Right renal pelvis (tissue), 4 donors: ENCODE measurements at places on chromosomes 1 and 21. TPM values are rescaled to one million over a fixed set of nuclear protein-coding genes. Genes with fewer than 3 reads are reported as not detected.

DNA sequence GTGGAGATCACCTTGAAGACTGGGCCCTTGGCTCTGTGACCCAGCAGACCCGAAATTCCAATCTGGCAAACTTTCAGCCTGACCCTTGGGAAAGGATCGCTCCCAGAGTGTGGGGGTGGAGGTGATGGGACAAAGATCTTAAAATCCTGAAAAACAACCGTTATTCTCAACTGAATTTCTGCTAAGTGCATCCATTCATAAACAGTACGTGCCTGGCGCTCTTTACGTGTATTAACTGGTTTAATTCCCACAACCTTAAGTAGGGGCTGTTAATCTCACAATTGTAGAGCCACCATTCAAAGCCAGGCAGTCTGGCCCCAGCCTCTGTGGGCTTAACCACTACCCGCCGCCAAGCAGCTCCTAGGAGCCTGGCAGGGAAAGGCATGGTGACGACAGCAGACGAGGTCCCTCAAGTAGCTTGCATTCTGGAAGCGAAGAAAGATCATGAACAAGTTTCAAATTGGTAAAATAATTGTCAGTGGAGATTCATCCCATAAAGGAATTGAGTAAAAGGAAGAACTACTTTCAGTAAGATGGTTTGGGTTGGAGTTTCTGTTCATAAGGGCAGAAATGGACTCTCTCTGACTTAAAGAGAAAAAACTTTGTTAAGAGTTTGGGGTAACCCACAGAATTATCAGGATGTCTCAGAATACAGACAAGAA is 11.4 kb upstream of the RGS16 start:
- DNase-seq = no peak

DNA sequence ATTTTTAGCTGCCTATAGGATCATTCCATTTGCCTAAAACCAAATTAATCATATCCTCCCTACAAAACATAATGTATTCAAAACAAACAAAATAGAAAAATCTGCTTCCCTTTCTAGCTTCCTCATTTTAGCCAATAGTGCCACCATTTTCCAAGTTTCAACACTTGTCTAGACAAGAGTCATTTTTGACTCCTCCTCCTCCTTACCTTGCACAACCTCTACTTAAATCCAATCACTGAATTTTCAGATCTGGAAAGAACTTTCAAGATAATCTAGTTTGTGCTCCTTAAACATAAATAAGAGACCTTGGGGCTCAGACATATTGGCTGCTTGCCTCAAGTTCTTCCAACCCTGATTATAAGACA is 7.4 kb downstream of the STX6 start:
- DNase-seq = no peak

DNA sequence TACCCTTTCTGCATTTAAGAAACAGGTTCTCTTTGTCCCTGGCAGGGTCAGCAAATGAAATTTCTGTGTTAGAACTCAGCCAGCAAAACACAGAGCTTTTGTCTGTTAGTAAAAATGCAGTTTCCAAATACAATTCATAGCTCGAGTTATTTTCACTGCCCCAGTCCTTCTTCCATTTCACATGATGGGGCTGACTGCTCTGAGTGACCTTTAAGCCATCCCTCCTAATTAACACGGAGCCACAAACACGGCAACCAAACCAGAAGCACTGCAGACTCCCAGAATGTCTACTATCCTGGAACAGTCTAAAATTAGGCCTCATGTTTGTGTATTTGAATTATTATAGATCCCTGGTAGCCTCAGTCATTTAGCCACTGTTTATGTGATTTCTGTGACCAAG is 99.1 kb upstream of the RGS4 start:
- DNase-seq = no peak

DNA sequence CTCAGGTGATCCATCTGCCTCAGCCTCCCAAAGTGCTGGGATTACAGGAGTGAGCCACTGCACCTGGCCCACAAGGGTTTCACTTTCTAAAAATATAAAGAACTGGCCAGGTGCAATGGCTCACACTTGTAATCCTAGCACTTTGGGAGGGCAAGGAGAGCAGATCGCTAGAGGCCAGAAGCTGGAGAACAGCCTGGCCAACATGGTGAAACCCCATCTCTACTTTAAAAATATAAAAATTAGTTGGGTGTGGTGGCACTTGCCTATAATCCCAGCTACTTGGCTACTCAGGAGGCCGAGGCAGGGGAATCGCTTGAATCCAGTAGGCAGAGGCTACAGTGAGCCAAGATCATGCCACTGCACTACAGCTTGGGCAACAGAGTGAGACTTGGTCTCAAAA is 25.7 kb downstream of the MRPL39 start:
- DNase-seq = no peak

- no peak for DNase-seq
Measured at GRCh38 chr1:222443566-222443965, 104.3 kb downstream of the HHIPL2 start.

- no peak for DNase-seq
Measured at GRCh38 chr1:168293356-168293755, 12.7 kb downstream of the TBX19 start.

DNA sequence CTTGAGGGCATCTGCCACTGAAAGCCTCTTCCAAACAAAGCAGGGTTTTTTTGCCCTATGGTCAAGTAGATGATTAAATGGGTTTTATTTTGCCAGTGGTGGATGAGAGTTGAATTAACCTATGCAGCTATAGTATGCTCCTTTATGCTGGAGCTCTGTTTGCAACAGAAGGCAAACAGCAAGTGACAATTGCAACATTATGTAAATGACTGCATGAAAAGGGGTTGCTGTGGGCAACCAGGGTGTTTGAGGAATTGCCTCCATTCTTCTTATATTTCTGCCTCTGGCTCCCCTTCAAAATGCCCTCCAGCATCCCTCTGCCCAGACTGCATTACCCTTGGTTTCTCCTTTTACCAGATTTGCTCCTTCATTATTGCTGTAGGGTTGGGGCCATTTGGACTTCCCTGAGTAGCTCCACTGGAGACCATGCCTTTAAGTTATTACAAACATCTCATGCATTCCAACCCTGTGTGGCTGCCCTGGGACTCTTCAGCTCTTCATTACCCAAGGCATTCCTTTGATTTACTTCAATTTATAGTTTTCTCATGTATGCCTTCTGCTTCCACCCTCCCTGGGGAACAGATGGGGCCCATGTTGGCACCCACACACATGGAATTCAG is 398.4 kb downstream of the PRDM2 start:
- no peak for DNase-seq

DNA sequence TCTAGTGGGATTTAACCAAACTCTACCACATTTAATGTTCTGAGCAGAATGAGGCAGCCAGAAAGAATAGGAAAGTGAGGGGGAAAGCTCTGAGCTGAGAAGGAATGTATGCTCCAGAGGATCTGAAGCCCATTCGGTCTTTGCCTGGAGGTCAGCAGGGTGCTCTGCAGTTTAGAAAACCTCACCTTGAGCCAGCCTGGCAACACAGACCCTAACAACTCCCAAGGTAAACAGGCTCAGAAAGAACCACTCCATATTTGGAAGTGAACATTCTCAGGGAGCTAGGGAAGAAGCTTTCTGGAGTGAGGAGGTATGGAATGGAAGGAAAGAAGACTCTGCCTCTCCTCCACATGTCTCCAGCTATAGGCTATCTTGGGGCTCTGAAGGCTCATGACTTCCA is 398.8 kb downstream of the SEC16B start:
- DNase-seq = no peak

- no peak for DNase-seq
Measured at GRCh38 chr21:34510148-34511142, 1.6 kb downstream of the KCNE1 start.

DNA sequence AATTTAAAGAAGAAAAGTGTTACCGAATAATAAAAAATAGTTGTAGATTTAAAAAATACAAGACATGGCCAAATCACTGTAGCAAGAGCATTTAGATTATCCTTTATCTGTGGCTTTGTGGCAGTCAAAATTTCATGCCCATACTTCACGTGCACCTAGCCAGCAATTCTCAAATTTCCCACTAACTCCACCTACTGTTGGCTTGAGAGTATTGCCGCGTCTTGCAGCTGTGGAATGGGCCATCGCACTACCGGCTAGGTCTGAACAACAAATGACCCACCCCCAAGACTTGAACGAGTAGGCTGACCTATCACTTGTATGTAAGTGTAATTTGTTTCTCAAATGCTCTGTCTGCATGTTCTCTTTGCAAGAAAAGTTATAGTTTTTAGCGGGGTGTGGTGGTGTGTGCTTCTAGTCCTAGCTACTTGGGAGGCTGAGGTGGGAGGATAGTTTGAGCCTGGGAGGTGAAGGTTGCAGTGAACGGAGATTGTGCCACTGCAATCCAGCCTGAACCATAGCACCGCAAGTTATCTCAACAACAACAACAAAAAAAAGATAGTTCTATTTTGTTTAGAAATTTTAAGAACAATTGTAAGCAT is 4.1 kb downstream of the KRTAP13-4 start:
- DNase-seq = no peak

Gene RAP1GAP
- 23.7 TPM for polyA plus RNA-seq

Gene SLFNL1
- polyA plus RNA-seq = 0.27 TPM
